ENCODE measurements at places on chromosomes 2 and 18. TPM values are rescaled to one million over a fixed set of nuclear protein-coding genes. Genes with fewer than 3 reads are reported as not detected.
A peak's percentile ranks its signal among the peaks of the same experiment; 100 is the strongest.

DNA sequence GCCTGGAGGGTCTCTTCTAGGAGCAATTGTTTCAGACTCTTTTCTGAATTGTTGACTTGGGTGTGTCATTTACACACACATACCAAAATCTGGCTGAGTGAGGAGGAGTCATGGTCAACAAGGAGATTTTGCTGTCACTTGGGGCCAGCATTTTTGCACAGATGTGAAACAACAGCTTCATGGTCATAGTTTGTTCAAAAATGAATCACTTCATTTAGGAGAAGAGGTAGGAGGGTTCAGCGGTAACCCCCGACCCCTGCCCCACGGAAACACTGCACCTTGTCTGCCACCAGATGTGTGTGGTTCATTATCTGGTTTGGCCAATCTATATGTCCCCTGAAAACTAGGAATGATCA lies 42.2 kb downstream of the LBH start:
- DNase-seq: no peak

DNA sequence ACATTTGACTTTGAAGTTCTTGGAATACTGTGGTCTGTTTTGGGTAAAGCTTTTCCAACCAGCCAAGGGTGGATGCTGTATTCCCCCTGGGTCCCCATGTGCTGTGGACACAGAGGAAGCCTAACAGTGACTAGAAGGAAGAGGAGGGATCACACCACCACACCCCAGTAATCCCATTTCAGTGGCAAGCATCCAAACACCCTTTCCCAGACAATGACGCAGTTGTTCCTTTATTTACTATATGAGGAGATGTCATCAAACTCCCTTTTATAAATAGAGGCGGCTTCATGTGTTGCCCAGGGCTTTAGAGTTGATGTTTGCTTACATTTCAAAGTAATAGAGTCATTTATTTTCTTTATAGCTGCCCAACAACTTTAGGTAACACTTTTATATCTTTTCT lies 959.4 kb upstream of the GYPC start:
- DNase-seq: no peak

DNA sequence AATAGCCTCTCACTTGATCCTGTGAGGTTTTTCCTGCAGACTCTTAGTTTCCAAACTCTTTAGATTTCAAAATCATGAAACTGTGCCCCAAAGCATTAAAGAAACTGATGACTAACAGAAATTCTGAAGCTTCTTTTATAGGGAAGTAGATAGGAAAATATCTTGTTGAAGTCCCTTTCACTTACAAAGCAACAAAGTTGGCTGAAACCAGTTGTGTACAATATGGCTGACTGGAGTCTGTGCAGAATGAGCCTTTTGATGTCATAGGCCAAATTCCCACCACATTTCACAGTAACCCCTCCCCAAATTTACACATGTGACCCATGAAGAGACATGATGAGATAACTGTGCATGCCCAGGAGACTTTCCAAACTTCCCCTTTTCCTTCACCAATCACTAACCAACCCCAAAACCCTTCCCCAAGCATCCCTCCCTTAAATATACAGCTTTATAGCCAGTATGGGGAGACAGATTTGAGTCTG lies 61.7 kb upstream of the NCK2 start:
- no peak for DNase-seq

DNA sequence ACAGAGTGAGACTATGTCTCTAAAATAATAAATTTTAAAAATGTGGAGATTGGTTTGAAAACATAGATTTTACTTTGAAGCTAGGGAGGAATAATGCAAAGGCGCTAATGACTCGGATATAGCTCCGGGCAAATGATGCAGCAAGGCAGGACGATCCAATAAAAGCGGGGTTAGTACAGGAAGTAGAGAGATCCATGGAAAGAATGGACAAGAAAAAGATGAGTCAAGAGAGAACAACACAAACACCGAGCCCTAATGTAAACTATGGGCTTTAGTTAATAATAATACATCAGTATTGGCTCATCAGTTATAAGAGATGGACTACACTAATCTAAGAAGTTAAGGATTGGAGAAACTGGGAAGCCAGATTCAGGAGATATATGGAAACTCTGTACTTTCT lies 74.5 kb downstream of the QPCT start:
- peak; percentile 11 for DNase-seq

DNA sequence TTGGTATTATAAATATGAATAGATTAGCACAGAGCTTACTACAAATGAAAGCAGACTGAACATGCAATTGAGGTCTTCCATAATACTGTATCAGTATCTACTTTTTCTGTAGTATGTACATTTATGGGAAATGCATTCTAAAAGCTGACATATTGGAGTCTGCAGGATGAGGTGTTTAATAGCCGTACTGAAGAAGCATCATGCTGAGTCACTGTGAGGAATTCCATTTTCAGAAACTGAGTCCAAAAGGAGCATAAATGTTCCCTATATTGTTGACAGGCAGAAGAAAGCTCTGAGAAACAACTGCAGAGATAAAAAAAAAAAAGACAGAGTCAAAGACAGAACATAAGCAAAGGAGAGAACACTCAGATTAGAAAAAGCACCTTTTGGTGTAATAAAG lies 366.7 kb upstream of the SPHKAP start:
- no peak for DNase-seq

- peak; percentile 97 for DNase-seq
These were observed 18.9 kb upstream of the DPP4 start for GRCh38 chr2:162092658-162093556.

- DNase-seq: no peak
These were observed 8.8 kb upstream of the ZBTB7C start for GRCh38 chr18:48417985-48418384.

DNA sequence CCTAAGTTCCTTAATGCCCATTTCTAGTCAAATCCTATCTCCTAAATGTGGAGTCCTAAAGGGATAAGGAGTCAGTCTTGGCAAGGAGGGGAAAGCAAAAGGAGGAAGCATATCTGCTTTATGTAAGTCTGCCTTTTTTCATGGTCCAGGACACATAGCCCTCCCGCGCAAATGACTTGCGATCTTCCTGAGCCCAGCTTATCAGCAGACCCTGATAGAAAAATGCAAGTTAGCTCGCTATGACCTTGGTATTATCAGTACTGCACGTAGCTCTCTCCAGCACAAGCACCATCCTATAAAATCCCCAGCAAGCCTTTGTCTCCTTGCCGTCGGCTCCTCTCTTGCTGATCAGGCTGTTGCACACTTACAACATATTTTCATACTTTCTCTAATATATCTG lies 281.4 kb upstream of the KCNH7 start:
- DNase-seq: no peak

- no peak for DNase-seq
These were observed 164.1 kb downstream of the SMAD7 start for GRCh38 chr18:48786455-48787202.

- DNase-seq: no peak
These were observed 199.7 kb upstream of the RAB6C start for GRCh38 chr2:129779783-129780182.

DNA sequence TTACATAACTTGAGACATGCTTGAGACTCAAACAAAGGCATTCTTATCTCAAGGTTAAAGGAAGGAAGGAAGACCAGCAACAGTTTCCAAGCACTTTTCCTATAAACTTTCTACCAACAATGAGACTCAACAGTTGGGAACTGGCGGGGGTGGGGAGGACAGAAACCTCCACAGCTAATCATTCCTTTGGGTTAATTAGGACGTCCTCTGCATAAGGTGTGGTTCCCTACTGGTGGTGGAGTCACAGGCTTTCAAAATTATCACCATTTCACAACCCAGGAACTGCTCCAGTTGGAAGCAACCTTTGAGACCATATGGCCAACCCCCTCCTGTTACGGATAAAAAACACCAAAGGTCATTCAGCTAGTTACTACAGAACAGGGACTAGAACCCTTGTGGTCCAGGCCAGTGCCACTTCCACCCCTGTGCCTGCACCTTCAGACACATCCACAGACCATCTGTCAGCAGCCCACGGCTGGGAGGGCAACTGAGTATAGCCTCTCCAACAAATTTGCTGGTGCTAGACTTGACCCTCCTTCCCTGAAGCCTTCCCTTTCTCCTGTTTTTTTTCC lies 30.1 kb upstream of the ATL2 start:
- DNase-seq: peak; percentile 65

GRCh38 chr18:3845161-3845560 lies 395.2 kb downstream of the TGIF1 start:
- DNase-seq: no peak

DNA sequence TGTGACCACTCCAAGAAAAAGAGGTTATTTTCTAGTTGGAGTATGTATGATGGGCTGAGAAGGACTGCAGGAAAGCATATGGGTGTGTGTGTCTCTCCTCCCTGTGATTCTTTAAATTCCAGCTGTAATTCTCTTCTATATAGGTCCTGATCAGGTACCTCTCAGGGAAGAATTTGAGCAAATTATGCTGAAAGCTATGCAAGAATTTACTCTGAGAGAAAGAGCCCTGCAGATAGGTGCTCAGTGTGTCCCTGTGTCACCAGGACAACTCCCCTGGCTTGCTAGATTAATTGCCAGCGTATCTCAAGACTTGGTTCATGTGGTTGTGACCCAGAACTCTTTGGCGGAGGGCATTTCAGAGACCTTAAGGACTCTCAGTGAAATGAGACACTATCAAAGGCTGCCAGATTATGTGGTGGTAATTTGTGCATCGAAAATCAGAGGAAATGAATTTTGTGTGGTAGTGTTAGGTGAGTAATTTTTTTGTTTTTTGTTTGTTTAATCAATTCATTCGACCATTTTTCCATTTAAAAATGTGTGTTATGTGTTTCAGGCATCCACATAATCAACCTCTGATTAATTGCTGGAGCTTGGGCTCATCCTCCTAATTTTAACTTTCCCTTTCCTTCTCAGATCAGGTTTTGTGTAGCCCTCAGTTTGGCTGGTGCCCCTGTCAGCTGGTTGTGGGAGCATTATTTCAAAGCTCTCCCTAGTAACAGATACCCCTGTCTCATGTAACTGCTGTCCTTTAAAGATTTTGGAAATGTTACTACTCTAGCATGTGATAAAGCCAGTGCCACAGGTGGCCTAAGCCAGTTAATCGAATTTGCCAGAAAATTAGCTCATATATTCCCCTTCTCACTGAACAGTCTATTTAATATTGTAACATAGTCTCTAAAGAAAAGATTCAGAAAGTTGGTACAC lies 150.9 kb downstream of the ESCO1 start:
- DNase-seq: no peak

GRCh38 chr2:158500333-158500732 lies 43.6 kb downstream of the PKP4 start:
- no peak for DNase-seq

DNA sequence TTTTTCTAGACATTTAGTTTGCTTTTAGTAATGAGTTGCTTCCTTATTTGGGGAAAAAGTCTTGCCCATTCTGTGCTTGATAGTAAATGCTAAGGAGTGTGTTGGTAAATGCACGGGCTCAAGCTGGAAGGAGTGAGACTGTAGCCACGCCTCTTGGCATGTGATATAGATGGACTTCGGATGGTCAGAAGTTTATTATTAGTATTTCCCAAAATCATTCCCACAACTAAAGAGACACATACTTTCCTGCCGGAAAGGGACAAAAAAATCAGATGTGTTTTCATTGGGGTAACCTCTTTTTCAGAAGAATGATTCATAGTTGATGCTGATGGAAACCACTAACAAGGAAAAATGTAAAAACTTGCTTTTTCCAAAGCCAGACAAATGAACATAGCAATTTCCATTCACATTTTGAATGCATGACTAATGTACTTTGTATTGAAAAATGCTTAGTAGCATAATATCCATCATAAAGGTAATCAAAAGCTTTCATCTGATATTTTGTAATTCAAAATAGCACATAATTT lies 133.2 kb downstream of the ZNF532 start:
- DNase-seq: peak; percentile 59

DNA sequence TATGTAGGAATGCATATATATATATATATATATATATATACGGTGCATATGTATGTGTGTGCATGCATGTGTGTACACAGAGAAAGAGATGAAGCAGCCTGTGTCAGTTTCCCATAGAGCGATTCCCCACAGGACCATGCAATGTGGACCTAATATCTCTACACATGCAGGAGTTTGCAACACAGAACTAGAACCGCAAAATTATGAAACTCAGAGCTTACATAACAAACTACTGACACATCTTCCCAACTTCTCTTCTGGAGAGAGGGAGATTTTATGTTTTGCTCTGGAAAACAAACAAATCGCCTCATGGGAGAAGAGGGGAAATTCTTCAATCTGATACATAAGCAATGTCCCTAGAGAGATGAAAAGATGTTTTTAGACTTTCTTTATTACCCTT lies 377.2 kb downstream of the LRATD1 start:
- no peak for DNase-seq

DNA sequence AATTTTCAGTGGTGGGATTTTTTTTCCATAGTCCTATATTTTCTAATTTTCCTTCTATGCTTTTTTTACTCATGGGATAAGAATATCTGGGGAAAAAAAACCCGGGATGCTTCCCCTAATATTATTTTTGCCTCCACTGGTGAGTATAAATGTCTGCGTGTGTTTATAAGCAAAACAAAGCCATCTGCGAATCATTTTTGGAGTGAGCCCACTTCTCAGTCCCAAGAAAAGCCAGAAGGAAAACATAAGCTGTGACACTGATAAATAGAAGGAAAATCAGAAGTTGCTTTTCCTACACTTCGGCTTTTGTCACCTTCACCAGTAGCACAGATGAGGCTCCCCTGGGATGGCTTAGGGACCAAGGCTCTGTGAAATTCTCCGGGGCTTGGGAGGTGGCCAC lies 134.7 kb upstream of the PID1 start:
- DNase-seq: no peak

DNA sequence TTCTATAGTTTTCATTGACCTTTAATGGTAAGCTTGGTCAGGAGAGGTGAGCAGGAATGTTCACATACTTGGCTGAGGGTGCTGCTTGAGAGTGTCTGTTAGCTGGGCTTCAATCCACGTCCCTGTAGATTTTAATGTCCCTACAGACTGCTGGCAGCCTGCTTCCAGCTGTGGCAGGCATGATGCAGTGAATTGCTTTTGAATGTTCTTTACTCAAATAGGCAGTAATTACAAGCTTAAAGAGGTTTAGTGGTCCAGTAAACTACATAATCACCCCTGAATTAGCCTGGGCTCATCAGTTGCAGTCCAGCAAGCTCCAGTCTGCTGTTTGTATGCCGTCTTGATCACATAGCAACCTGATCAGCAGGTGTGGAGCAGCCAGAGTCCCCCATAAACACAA lies 102.1 kb downstream of the MEIS1 start:
- no peak for DNase-seq

- no peak for DNase-seq
These were observed 191.9 kb downstream of the MC4R start for GRCh38 chr18:60180671-60181070.

DNA sequence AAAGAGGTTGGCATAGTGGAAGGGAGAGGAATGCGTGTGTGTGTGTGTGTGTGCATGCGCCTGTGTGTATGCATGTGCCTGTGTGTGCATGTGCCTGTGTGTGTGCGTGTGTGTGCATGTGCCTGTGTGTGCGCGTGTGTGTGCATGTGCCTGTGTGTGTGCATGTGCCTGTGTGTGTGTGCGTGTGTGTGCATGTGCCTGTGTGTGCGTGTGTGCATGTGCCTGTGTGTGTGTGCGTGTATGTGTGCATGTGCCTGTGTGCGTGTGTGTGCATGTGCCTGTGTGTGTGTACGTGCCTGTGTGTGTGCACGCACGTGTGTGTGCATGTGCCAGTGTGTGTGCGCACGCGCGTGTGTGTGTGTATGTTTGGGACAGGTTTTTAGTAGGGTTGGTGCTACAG lies 205.1 kb downstream of the MEMO1 start:
- no peak for DNase-seq

Gene ONECUT2
- 0.31 TPM for total RNA-seq

Gene FBXO48
- total RNA-seq: 1.3 TPM

Gene RTP5
- total RNA-seq: not detected
